ENCODE measurements at places on chromosomes 13 and 19.

- no peak for DNase-seq
Measured at GRCh38 chr13:45808925-45809324, 42.6 kb downstream of the SIAH3 start.

DNA sequence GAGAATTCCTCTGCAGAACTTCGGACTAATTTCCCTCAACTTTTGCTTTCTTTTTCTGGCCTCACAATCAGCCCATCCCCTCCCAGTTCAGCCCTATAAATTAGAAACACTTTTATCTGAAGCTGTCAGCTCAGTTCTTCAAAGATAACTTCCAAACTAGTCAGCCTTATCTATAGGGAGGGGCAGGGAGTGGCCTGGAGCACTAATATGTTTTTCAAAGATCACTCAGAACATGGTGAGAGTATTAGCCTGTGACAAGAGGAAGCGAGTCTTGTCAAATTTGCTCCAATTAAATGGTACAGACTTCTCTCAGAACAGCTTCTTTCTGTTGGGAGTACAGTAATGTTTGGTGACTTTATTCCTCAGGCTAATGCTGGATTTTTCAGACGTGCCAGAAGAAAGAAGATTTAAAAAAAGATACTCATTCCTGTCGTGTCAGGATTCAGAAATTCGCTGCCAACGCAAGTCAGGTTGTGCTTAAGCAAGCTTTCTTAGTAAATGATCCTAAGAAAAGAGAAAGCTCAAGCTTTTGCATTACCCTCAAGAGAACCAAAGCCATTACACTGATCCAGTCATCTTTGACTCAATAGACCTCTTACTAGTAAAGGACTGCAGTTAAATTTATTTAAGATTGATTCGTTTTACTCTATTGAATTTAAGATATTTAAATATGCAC lies 1033.6 kb downstream of the SLITRK5 start:
- DNase-seq, result no peak

- no peak for DNase-seq
Measured at GRCh38 chr19:48913114-48913889, 13.2 kb downstream of the NUCB1 start.

GRCh38 chr19:14476673-14477401 lies 1.7 kb upstream of the PTGER1 start:
- DNase-seq, result peak; percentile 70

DNA sequence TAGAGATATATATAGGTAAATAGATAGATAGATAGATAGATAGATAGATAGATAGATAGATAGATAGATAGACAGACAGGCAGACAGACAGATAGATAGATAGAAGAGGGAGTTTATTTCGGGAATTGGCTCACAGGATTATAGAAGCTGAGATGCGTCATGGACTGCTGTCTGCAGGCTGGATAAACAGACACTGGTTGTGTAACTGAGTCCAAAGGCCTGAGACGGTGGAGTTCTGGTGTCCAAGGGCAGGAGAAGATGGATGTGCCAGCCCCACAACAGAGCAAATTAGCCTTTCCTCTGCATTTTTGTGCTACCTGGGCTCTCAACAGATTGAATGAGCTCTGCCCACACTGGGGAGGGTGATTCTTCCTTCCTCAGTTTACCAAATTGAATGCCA lies 2.7 kb downstream of the CYP4F3 start:
- DNase-seq, result no peak

GRCh38 chr13:29324601-29325000 lies 270.9 kb downstream of the SLC7A1 start:
- no peak for DNase-seq

- DNase-seq, result no peak
Measured at GRCh38 chr19:28868836-28869235, 344.1 kb downstream of the UQCRFS1 start.

DNA sequence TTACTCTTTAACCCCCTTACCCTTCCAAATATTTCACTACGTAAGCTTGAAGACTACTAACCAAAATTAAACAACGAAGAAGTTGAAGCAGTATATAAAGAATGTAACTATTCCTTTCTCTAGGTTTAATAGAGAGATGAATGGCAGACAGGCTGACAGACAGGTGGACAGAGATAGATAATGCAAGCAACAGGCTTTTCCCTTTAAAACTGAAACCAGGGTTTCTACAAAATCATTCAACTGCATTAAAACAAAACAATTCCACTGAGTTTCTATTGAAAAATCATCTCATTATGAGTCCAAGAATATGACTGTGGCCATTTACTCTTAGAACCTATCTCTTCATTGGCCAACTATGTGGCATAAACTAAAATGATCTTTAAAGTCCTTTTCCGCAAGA lies 15.2 kb downstream of the LNX2 start:
- no peak for DNase-seq

DNA sequence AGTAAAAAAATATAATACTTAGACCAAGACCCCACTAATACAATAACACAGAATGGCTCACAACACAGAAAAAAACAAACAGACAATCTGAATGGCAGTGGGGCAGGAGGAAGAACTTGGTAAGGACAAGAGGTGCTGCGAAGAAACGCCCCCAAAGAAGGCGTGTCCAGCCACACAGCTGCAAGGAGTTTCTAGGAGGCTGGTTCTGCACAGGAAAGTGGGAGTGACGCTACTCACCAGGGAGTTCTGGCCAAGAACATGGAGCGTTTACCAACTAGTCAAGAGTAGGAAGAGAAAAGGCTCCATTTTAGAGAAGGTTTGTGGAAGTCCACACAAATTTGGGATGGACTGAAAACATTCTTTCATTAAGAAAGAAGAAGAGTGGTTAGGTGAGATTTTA lies 95.3 kb upstream of the SLC15A1 start:
- DNase-seq, result no peak

DNA sequence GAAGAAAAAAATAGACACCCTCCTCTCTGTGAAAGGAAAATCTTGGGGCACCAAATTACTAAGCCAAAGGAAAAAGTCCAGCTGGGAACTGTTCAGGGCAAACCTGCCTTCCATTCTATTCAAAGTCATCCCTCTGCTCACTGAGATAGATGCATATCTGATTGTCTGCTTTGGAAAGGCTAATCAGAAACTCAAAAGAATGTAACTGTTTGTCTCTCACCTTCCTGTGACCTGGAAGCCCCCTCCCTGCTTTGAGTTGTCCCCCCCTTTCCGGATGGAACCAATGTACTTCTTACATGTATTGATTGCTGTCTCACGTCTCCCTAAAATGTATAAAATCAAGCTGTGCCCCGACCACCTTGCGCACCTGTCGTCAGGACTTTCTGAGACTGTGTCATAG lies 216.0 kb upstream of the SOX1 start:
- DNase-seq, result no peak

GRCh38 chr13:28744091-28744536 lies 25.3 kb upstream of the SLC46A3 start:
- DNase-seq, result peak; percentile 17

GRCh38 chr13:67150608-67151007 lies 79.5 kb downstream of the PCDH9 start:
- DNase-seq, result no peak

GRCh38 chr19:1884719-1885334 lies 469 bp downstream of the ABHD17A start:
- DNase-seq, result no peak

DNA sequence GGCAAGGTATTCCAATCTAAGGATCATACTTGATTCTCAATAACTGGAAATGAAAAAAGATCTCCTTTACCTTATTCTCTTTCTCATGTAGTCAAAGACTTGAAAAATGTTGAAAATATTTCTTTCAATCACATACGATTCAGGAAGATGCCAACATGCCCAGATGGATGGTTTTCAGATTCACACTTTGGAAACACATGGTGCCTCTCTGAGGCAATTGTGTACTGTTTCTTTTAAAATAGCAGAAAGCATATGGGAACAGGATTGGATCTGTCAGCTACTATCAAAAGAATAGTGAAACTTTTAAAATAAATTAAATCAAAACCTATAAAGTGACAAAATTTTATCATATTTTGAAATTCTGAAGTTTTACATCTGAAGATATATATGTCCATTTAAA lies 222.4 kb downstream of the SPRY2 start:
- DNase-seq, result no peak

GRCh38 chr13:72700509-72700908 lies 26.9 kb downstream of the MZT1 start:
- DNase-seq, result no peak

DNA sequence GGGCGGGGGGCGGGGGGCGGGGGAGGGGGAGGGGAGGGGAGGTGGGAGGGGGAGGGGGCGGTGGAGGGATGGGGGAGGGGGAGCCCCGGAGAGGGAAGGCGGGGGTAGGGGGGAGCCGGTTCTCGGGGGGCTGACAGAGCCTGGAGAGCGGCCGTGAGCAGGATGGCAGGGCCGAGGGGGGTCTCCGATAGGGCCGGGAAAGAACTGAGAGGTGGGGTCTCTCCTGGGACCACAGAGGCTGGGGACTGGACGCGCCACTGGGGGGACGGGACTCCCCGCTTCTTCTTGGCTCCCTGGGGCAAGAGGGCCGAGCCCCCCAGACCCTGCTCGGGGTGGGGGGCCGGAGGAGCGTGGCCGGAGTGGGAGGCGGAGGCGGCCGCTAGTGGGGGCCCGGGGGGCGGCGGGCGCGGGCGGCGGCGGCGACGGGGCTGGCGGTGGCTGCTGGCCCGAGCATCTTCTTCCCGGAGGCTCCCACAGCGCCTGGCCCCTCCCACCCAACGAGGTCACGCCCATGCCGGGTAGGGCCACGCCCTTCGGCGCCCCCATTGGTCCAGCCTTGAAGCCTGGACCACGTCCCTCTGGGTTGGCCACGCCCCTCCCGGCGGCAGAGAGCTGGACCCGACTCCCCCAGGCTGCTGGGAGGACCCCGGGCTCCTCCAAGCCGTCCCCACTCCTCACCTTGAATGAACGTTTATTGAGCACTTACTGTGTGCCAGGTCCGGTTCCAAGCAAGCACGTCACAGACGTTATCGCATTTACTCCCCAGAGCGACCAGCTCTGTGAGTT lies at the start of gene NOVA2:
TSS of gene NOVA2 (minus strand) at position 313 of the 786 bp plus-strand sequence. CDS start 514 bp downstream, outside the sequence.
- DNase-seq, result peak; percentile 16

- DNase-seq, result no peak
Measured at GRCh38 chr13:21347753-21348318, 111.3 kb downstream of the ZDHHC20 start.

- no peak for DNase-seq
Measured at GRCh38 chr13:66546534-66547379, 683.4 kb downstream of the PCDH9 start.

DNA sequence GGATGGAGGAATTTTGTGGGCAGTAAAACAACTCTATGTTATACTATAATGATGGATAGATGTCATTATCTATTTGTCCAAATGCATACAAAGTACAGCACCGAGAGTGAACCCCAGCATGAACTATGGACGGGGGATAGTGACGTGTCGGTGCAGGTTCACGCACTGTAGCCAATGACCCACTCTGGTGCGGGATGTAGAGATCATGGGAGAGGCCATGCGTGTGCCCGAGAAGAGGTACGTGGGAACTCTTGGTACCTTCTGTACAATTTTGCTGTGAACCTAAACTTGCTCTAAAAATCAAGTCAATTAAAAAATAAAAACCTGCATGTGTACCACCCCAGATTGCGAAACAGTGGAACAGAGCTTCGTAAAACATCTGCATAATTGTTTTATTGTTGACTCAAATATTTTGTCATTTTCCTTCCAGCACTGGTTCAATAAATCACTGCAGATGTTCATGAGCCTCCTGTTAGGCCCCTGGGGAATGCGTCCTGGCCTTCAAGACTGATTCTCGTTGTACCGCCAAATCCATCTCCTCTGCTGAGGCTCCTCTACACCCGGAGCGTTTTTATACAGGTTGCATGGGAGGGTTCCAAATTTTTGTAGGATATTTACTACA lies 30.9 kb downstream of the COL4A1 start:
- DNase-seq, result no peak

DNA sequence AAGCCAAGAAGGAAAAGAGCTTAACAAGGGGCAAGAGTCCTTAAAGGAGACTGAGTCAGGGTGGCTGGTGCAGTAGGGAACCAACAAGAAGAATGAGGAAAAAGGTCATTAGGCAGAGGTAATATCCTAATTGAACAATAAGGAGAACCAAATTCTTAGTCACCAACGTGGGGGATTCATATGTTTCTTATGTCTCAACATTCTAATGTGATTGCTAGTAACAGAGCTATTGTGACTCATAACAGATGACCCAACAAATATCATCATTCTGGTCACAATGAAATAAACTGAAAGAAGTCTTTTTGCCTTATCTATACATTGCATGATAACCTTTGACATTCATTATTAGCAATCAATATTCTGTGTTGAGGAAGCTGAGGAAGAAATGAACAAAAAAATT lies 101.6 kb downstream of the RAP2A start:
- DNase-seq, result no peak

GRCh38 chr19:41563854-41564514 lies 12.0 kb upstream of the CEACAM21 start:
- peak; percentile 84 for DNase-seq

DNA sequence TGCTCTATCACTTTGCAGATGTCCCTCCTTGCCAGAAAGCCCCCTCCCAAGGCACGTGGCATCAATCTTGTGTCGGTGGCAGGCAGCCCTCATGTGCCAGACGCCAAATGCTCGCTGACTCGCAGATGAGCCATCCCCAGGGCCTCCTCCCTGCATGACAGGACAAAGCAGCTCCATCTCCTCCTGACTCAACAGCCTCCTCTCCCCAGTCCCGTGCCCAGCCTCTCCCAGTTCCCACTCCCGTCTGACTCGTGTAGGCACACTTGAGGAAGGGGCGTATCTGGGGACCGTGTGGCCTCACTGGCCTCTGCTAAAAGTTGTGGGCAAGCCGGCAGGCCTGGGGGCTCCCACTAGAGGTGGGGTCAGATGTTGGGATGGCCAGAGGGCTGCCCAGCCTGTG lies 133.6 kb downstream of the STK24 start:
- DNase-seq, result no peak

DNA sequence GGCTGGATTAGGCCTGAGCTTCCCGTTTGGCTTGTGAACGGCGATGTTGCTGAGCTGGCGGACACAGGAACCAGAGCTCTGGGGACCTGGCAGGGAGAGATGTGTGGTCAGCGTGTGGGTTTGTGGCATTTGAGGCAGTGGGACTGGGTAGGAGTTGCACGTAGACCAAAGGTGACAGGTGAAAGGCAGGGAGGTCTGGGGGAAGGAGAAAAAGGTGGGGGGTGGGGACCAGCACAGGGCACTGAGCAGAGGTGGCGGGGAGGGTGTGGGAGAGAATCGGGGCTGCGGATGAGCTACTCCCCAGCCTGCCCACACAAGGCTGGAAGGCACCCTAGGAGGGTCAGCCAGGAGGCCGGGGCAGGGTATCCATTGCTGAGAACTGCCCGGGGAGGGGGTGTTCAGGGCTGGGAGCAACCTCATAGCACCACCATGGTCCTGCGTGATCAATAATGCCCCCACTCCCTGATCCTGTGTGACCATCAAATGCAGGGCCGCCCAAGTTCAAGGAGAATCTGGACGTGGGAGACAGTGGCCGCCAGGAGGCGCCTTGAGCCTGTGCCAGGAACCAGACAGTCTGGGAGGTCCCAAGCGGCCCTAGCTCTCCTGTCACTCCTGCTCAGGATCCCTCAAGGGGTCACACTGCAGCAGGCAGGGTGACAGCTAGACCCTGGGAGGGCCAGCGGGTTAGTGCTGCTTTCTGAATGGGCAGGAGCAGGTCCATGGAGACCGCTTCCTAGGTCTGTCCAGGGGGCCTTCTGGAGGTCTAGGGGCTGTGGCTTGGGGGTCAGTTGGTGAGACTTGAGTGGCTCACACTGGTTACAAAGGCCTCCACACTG lies 12.8 kb upstream of the SELENOW start:
- peak; percentile 17 for DNase-seq

- peak; percentile 19 for DNase-seq
Measured at GRCh38 chr19:15702534-15702930, 25.3 kb upstream of the OR10H2 start.

All from CD4-positive, alpha-beta T cell treated with Interferon gamma for 1 hour (primary cell).